EL (cell line): ENCODE measurements at places on chromosomes 2 and 18.

GRCh38 chr2:47043891-47044239 is 111.2 kb downstream of the STPG4 start:
- no peak for DNase-seq

DNA sequence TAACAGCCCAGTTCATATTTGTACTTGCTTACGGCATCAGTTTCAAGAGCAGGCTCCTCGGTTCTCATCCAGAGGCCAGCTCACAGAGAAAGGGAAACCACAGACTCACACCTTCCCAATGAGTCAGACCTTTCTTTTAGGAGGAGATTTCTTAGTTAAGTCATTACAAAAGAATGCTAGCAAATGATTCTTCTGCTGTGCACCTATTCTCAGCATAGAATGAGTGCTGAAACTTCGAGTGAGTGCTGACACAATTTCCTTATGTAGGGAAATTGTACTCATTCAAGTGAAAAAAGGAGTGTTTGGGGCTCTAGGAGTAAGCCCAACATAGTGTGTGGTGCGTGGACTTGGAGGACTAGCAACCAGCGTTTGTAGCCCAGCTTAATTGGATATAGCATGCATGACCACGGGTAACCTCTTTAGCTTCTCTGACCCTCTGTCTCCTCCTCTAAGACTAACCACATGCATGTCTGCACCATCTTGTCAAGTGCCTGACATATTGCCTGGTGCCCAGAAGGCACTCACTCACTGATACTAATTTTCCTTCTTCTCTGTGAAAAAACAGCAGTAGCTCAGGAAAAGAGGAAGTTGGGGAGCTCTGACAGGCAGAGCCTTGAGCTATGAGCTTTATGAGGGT is 87.0 kb downstream of the ALPK2 start:
- DNase-seq: peak; percentile 99

GRCh38 chr2:136085453-136086209 is 32.3 kb downstream of the CXCR4 start:
- peak; percentile 17 for DNase-seq

GRCh38 chr2:14722904-14723570 is 90.5 kb downstream of the LRATD1 start:
- DNase-seq: no peak
